ENCODE measurements at places on chromosomes 12 and 14.

- H3K36me3 ChIP-seq: no peaks in the 10 kb centered on the region
- H3K27ac ChIP-seq: no peak overlapping the region
- no peak overlapping the region for H3K4me3 ChIP-seq
- H3K27me3 ChIP-seq: no peaks in the 10 kb centered on the region
These were observed 92.0 kb downstream of the RAD51B start for GRCh38 chr14:67911562-67911961.

DNA sequence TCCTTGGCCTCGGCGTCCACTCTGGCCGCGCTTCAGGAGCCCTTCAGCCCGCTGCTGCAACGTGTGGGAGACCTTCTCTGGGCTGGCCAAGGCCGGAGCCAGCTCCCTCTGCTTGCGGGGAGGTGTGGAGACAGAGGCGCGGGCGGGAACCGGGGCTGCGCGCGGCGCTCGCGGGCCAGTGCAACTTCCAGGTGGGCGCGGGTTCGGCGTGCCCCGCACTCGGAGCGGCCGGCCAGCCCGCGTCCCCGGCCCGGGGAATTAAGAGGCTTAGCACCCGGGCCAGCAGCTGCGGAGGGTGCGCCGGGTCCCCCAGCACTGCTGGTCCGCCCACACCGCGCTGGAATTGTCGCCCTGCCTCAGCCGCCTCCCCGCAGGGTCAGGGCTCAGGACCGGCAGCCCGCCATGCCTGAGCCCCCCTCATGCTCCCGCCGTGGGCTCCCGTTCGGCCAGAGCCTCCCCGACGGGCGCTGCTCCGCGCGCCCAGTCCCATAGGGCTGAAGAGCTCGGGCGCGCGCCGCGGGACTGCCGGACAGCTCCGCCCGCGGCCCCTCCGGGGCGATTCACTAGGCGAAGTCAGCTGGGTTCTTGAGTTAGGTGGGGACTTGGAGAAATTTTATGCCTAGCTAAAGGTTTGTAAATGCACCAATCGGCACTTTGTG lies 673.9 kb downstream of the SLC16A7 start:
- no peak overlapping the region for H3K27ac ChIP-seq
- H3K36me3 ChIP-seq: no peaks in the 10 kb centered on the region

- H3K4me3 ChIP-seq: no peak overlapping the region
- no peaks in the 10 kb centered on the region for H3K27me3 ChIP-seq
- H3K27ac ChIP-seq: no peak overlapping the region
- H3K36me3 ChIP-seq: no peaks in the 10 kb centered on the region
- no peak for DNase-seq
These were observed 104.7 kb downstream of the ZNF664 start for GRCh38 chr12:124077701-124078100.

GRCh38 chr12:119704065-119704747 lies 36.3 kb downstream of the PRKAB1 start:
- H3K4me1 ChIP-seq: no peaks in the 10 kb centered on the region
- H3K27me3 ChIP-seq: no peaks in the 10 kb centered on the region
- H3K36me3 ChIP-seq: no peaks in the 10 kb centered on the region
- H3K27ac ChIP-seq: no peak overlapping the region
- DNase-seq: no peak

DNA sequence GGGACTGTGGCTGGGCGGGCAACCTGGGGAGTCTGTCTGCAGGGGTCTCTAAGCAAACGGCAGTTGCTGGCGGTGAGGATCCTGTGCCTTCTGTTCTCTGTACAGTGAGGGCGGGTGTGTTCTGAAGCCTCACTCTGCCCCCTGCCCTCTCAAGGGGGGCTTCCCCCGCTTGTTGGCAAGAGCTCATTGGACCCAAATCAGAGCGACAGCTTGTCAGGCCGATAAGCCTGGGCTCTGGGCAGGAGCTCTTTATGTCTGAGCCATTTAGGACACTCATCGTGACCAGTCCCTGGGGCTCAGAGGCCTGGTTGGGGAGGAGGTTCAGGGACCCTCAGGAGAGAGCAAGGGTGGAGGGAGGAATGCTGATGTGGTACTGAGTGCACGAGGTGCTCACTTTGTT lies 136.0 kb downstream of the TSPAN9 start:
- no peaks in the 10 kb centered on the region for H3K27me3 ChIP-seq
- H3K4me1 ChIP-seq: peaks cover 12% of the 10 kb centered on the region
- H3K36me3 ChIP-seq: no peaks in the 10 kb centered on the region
- H3K27ac ChIP-seq: no peak overlapping the region
- no peak for DNase-seq

DNA sequence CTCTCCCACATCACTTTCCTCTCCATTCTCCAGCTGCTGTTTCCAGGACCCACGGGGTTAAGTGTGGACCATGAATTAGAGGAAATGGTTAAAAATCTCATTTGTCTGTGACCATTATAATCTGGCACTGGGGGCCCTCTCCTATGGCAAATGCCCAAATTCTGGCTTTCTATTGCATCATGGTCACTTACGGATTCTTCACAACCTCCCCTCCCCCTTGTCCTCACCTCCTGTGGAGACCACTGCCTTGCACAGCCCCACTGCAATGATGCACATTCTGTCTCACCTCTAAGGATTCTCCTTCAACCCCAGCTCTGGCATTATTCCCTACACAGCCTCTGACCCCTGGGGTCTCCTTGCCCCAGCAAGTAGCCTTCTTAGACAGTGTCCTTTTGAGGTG lies 18.9 kb downstream of the BCAT1 start:
- H3K36me3 ChIP-seq: no peaks in the 10 kb centered on the region
- H3K4me3 ChIP-seq: no peak overlapping the region
- DNase-seq: no peak

DNA sequence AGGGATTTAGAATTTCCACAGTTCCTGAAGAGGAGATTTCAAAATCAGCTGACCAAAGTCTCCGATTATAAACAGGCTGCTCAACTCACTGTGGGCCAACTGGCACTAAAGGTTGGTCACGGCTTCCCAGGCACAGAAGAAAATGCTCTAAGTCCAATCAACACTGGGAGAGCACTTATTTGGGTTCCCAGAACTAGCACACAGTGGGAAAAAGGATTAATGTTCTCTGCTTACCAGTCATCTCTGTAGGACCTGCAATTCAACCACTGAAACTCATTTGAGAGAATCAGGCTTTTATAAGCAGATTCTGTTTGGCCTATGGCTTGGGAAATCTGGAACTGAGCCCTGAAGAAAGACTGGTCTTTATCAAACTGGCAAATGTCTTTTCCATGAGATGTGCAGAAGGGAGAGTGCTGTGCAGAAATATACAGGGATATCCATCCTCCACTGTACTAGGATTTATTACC lies 49.4 kb downstream of the ABCC9 start:
- DNase-seq: peak; percentile 73
- H3K36me3 ChIP-seq: no peaks in the 10 kb centered on the region
- H3K27ac ChIP-seq: peak overlapping the region; percentile 57

- no peak overlapping the region for H3K4me3 ChIP-seq
- no peak for DNase-seq
These were observed 938.4 kb upstream of the ATXN7L3B start for GRCh38 chr12:73599268-73599667.

DNA sequence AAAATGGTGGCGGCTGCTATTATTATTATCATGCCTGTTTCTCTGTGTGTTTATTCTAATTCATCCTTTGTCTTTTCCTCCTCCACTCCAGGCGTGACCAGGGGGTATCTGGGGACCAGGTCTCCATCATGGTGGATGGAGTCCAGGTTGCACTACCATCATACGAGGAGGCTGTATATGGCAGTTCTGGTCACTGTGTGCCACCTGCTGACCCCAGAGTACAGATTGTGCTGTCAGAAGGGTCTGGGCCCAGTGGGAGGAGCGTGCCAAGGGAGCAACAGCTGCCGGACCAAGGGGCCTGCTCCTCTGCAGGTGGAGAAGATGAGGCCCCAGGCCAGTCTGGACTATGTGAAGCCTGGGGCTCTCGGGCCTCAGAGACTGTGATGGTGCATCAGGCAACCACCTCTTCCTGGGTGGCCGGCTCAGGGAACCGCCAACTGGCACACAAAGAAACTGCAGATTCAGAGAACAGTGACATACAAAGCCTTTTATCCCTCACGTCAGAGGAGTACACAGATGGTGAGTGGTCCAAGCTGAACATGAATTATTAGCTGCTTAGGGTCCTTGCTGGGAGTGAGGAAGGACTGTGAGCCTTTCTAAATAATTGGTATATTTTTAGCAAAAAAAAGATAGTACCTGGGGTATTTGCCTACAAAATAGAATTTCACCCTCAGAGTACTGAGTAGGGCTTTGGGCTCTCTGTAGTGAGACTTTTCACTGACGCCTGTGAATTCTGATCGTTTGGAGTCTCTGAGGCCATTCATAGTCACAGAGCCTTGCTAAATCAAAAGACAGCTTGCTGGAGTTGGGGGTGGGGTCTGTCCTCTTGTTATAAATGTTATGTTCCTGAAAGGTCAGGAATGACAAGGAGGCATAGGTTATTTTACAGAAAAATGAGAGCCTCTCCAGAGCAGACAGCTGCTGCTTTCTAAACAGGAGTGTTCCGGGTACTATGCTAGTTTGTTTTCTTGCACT lies 58.1 kb upstream of the SRSF5 start:
- H3K36me3 ChIP-seq: peaks cover 26% of the 10 kb centered on the region
- H3K27me3 ChIP-seq: no peaks in the 10 kb centered on the region
- no peak overlapping the region for H3K4me3 ChIP-seq
- H3K27ac ChIP-seq: peak overlapping the region; percentile 58
- peaks cover 11% of the 10 kb centered on the region for H3K4me1 ChIP-seq
- no peak for DNase-seq

All from ascending aorta (tissue), 2 donors.